EH (cell line): ENCODE measurements at places on chromosomes 7 and 10.

GRCh38 chr7:106041140-106041717 lies 70.9 kb downstream of the SYPL1 start:
- DNase-seq: peak; percentile 59

DNA sequence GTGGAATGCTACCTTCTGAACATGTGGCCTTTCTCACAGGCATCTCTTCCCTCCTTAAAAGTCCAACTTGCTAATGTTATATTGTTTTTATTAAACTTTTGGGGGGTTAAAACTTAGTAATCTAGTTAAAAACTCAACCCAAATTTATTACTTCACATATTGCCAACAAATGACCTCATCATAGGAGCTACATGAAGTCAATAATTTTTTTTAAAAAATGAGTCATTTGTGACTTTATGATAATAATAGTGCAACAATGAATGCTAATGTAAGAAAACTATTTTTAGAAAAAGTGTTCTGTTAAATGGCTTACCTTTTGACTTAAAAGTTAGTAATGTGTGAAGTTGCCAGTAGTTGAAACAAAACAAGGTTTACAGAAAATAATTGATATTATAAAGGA lies 325.9 kb upstream of the FZD1 start:
- DNase-seq: peak; percentile 22

DNA sequence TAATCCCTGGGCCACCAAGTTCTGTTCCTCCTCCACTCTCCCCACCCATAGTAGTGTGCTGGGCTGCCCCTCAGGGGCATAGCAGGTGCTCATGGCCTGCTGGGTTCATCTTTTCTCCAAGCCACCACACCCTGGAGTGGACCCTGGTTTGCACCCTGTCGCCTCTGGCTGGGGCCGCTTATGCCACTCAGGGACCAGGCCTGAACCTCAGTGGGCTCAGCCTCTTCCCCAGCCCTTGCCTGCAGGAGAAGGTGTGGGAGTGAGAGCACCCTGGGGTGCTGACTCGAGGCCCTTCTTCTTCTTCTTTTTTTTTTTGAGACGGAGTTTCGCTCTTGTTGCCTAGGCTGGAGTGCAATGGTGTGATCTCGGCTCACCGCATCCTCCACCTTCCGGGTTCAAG lies 10.2 kb downstream of the CLIP2 start:
- no peak for DNase-seq

DNA sequence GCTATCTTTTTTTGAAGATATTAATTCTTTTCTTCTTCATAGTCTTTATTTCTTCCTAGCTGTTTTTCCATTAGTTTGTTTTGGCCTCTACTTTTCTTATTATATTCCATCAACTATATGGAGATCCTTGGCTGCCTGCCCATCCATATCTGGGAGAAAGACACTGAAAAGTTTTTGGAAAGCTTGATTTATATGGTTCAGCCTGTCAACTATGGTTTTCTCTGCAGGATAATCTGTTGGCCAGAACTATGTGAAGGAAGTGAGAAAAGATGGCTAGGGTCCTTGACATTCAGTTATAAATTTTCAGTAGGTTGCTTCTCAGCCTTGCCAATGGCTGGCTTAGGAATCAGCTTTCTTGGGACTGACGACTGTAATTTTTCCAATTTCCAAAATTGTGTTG lies 10.0 kb upstream of the CDK14 start:
- DNase-seq: no peak

DNA sequence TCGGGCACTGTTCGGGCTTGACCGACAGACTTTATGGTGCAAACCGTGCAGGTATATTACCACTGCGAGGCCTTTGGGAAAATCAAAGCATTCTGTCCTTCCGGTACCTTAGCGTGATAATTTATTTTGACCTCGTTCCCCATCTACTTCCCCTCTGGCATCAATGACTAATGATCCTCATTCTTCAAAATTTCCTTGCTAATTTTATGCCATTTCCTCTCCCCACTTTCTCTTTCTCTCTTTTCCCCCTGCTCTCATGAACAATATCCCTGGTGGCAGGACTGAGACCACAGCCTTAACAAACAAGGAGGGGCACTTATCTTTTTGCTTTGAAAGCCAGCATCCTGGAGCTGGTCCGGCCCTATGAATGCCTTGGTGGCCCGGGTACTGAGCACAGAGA lies 210.6 kb downstream of the TCF7L2 start:
- DNase-seq: no peak

DNA sequence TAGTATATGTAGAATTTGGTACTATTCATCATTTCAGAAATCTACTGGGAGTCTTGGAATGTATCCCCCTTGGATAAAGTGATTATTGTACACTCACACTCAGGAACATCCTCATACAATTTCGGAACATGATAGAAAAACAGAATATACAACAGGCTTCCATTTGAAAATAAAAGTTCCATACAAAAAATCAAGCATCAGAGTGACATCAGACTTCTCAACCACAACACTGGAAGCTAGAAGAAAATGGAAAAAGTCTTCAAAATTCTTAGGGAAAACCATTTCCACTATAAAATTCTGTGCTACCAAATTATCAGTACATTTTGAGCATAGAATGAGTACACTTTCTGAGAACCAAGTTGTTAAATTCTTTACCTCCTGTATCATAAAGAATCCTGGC lies 8.8 kb downstream of the LYZL1 start:
- no peak for DNase-seq

DNA sequence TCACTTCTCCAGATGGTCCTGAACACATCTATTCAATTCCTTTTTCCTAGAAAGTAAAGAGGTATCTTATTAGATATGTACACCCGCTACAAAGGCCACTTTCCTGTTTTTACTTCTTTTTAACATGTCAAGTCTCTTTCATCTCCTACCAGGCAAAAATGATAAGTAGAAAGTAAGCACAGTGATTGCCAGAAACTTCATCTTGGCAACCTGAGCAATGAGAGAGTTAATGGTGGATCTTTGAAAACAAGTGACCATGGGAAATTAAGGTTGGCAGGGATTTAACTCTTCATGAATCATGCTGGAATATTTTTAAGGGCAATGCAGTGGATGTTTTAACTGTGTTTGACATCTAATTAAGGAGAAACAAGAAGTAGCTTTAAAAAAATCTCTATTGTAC lies 2.7 kb downstream of the SEMA3A start:
- DNase-seq: peak; percentile 49

- DNase-seq: peak; percentile 92
These were observed 135.8 kb downstream of the ARID5B start for GRCh38 chr10:62037166-62037831.

DNA sequence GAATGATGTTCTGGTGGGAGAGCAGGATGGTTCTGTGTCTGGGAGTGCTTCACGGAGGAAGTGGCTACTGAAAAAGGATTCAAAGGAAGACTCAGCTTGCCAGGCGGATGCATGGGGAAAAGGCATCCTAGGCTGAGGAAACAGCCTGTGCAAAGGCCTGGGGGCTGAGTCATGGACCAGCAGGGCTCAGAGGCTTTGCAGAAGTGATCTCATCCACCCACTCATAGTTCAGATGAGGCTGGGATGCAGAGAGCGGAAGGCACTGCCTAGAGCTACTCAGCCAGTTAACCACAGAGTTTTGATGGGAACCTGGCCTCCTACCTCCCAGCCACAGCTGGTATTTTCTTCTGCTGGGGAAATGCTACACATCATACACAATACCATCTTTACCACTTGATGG lies 15.8 kb upstream of the ADAMTS14 start:
- DNase-seq: peak; percentile 100

- DNase-seq: no peak
These were observed 132.0 kb downstream of the LCOR start for GRCh38 chr10:96964131-96964530.

DNA sequence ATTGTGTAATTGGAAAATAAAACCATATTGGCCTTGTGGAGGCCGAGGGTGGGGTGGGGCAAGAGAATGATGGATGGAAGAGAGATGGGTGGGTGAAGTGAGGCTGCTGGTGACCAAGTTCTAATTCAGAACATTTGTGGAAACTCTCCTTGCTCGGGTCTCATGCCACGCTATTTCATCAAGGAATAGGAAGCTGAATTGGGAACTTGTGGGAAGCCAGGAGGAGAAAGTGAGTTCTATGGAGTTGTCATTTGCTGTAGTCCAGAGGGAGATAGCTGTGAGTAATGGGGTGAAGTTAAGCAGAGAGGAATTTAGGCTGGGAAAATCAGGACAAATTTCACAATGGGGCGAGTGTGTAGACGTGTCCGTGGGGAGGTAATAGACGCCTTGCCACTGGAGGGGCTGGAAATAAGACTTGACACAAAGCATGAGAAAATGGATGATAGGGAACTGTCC lies 339.2 kb downstream of the LRMDA start:
- no peak for DNase-seq

DNA sequence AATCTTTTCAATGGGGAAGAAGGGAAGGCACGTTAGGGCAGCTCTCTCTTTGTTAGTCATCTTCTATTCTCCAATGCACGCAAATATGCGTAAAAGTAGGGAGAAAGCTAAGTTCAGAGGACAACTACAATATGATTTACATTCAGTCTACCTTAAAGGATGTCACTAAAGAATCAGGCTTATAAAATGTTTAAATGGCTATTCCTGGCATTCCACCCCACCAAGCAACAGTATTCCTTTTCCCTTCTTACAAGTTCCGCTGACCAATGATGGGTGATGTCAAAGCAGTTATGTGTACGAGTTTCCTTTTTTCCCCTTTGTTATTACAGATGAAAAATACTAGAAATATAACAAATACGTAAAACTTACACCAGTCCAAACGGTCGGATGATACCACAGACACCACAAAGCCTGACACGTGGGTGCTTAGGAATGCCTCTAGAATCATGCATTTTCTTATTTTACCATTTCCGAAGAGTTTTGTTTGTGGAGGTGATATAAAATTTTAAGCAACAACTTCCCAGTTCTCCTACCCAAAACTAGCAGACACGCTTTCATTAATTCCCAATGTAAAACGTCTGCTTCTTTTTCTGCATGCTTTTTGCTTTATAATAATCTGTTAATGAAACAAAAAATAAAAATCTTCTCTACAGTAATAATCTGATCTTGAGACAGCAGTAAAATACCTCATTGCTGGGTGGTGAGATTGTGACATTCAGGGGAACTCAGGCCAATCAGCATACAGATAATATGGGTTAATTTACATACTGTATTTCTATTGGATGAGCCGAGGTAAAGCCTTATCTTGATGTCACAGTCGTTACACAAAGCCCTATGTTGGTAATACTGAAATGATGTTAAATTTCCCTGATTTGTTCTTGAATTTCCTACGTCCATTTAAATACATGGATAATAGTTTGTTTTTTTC lies 708 bp upstream of the GPR85 start:
- peak; percentile 93 for DNase-seq

DNA sequence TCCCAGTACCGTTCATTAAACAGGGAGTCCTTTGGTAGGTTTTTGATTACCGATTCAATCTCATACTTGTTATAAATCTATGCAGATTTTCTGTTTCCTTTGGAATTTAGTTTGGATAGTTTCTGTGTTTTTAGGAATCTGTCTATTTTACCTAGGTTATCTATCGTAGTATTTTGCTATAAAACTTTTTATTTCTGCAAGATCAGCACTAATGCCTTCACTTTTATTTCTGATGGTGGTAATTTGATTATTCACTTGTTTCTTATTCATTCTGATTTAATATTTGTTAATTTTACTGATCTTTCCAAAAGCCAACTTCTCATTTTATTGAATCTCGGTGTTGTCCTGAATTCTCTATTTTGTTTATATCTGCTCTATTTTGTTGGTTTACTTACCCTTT lies 577.7 kb upstream of the NRG3 start:
- DNase-seq: no peak

- peak; percentile 50 for DNase-seq
These were observed 55.5 kb downstream of the DLD start for GRCh38 chr7:107946451-107946850.

- DNase-seq: peak; percentile 87
These were observed at the start of gene ENO4 for GRCh38 chr10:116849248-116850057. TSS of gene ENO4 (plus strand) at chr10:116849499. CDS start at chr10:116849567, 68 bp downstream.

DNA sequence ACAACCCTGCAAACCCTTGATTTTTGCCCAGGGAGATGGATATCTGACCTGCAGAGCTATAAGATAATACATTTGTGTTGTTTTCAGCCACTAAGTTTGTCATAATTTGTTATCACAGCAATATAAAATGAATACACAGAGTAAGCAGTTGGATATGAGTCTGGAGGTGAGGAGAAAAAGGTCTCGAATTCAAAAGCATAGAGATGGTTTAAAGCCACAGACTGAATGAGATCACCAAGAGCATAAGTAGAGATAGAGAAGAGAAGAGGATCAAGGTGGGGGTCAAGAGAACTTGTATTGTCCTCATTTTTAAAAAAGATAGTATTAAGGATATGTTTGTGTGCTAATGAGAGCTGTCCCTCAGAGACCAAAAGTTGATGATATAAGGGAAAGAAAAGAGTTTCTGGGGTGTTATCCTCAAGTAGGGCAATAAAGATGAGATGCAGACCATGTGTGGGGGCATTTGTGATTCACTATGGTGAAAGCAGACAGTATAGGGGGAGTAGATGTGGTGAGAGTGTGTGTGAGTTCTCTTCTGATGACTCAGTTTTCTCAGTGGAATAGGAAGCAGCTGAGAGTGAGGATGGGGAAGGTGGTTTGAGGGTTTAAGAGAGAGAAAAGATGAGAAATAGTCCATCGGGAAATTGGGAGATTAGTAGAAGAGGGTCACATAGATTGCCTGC lies 25.8 kb upstream of the PCGF5 start:
- DNase-seq: peak; percentile 74

DNA sequence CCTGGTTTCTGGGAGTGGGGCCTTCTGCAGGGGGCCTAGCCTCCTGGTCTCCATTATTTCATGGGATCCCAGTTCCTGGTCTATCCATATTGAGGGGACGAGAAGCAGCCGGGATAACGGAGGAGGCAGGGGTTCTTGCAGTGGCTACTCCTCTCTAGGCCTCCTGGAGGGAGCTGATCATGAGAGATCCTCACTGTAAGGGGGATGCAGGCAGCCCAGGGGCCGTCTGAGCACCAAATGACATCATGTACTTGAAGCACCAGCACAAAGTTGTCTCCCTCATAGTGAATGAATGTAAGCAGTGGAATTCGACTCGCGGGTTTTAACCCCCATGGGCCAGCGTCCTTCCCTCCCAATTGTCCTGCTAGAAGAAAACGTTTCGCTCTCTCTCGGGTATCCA lies 964 bp upstream of the ADCY1 start:
- DNase-seq: no peak

- DNase-seq: peak; percentile 31
These were observed 119.8 kb downstream of the CACNA2D1 start for GRCh38 chr7:82323806-82324205.

- DNase-seq: no peak
These were observed 44.8 kb downstream of the AKR1B1 start for GRCh38 chr7:134414109-134414508.

DNA sequence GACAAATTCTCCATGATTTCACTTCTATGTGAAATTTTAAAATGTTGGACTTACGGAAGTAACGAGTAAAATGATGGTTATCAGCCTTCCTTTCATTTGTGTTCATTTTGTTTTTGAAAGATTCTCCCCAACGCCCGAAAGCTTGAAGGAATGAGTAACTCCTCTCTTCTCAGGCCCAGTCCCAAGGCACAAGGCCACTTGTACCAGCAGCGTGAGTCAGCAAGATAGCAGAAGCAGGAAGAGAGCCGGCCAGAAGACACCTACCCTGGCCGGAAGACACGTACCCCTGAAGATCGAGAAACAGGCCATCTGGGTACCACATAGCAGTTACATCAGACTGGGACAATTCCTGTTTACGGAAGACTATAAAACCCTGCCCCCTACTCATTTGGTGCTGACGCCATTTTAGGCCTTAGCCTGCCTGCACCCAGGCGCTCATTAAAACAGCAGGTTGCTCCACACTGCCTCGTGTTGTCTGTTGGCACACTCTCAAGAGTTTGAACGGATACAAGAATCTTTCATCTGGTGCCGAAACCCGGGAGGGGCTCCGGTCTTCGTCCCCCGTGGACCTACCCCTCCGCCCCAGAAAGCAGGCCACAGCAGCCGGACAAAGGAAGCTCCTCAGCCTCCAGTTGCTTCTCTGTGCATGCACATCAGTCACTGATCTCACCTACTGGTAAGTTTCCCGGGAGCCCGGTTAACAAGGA lies 60.4 kb downstream of the LRRC17 start:
- no peak for DNase-seq
